Stimulated activated CD8-positive, alpha-beta memory T cell treated with anti-CD3 and anti-CD28 coated beads, Interleukin-7, amount 100 ng/mL, for 1 hour (primary cell): ENCODE measurements at places on chromosomes 3 and 15.

GRCh38 chr15:52645916-52646315 lies 33.3 kb downstream of the ATOSA start:
- DNase-seq, result no peak

DNA sequence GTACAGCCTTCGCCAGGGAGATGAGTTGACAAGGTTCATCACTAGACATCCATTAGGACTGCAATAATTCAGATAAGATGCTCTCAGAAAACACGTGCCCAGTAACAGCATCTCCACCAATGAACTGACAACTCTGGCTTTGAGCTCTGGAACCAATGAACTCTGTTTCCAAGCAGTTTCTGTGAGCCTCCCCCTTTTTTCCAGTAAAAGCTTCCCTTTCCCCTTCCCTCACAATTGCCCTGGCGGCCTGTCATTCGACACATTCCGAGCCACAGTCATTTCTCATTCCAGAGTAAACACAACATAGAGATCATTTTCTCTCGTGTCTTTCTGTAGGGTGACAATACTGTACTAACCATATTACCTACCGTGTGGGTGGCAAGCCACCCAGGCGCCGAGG lies 3.6 kb downstream of the PLA2G4D start:
- no peak for DNase-seq

GRCh38 chr3:50128001-50128400 lies 27.1 kb upstream of the SEMA3F start:
- DNase-seq, result no peak

DNA sequence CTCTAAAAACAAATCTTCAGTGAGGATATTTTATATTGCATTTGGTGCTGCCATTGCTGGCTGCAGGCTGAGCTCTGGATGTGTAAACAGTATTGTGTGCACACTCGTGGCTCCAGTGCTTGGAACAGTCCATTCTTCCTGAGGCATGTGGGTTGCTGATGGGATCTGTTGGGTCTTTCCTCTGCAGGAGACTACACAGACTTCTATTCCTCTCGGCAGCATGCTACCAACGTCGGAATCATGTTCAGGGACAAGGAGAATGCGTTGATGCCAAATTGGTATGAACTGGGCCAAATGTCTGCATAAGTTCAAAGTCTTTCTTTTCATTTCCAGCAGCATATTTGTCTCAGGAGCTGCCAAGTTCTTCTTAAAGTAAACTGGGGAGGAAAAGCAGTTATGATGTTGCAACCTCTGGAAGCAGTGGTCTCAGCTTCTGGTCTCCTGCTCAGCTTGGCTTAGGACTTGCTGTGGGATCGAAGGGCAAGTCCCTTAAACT lies 9.3 kb downstream of the FAH start:
- DNase-seq, result no peak

GRCh38 chr3:45387171-45387570 lies 1.2 kb upstream of the LARS2 start:
- no peak for DNase-seq
